ENCODE measurements at places on chromosomes 16 and 17.

- DNase-seq, result no peak
Measured at GRCh38 chr16:76335180-76335974, 58.2 kb downstream of the CNTNAP4 start.

DNA sequence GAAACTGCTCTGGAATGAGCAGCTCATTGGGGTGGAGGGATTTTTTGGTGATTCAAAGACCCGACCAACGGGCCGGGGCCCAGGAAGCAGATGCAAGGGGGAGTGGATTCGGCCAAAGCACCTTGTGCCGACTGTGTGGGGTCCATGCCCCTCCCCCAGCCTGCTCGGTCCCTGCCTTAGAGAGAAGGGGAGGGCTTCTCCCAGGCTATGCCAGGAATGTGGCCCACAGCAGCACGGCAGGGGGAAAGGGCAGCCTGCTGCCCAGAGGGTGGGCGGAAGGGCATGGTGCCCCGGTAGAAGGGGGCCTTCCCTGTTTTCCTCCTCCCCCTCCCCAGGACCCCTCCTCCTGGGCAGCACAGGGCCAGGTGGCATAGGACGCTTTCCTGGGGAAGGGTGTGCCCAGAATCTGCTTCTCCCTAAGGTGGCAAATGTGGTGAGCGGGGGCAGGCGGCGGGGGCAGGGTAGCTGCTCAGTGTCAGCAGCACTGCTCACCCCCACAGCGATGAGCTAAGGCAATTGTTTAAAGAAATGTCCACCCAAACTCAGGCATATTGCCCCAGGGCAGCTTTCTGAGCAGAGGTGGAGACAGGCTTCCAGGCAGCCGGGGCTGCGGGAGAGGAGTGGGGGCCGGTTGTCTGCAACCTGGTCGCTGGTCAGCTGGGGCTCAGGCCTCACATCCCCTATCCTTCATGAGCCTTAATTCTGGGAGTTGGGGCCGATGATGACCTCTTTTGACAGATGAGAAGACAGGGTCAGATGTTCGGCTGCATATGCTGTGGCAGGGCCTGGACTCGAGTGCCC is 33.9 kb upstream of the MLKL start:
- DNase-seq, result no peak

DNA sequence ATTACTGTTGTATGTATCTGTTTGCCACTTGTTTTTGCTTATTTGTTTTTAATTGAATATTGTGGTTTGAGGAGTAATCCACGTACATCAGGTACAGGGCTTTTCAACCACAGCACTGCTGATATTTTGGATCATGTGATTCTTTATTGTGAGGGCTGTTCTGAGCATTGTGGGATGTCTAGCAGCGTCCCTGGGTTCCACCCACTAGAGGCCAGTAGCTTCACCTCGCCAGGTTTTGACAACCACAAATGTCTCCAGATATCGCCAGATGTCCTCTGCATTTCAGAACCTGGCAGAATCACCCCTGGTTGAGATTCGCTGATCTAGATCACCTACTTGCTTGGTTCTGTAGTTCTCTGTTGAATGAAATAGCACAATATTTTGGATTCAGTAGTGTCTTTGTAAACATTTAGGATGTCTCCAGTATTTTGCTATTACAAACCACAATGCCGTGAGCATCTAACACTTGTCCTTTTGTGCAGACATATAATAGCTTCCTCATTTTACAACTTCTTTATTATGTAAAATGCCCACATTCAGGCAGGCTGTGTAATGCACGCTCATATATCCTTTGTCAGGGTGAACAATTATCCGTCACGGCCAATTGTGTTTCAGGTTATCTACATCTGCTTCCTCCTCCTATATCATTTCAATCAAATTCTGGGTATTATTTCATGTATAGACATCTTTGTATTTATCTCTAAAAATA is 380.3 kb downstream of the SNX29 start:
- no peak for DNase-seq

GRCh38 chr16:77763994-77764393 is 24.4 kb upstream of the VAT1L start:
- DNase-seq, result no peak

- no peak for DNase-seq
Measured at GRCh38 chr16:927406-927805, 43.4 kb downstream of the LMF1 start.

DNA sequence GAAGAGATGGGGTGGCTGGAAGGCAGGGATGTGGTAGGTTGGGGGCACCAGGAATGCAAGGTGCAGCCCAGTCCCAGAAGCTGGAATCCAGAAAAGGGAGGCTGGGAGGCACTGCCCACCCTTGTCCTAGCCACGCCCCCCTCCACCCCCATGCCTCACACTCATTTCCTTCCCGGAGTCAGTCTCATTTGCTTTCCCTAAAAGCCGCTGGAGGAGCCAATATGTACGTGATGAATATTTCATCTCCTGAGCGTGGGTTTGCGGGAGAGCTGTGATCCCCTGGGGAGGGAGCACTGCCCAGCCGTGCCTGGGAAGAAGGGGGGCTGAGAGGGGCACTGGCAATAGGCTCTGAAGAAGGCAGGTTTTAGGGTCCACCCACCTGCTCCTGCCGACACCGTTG is 124.5 kb upstream of the LHX1 start:
- no peak for DNase-seq

- no peak for DNase-seq
Measured at GRCh38 chr16:11384956-11385586, 39.8 kb downstream of the RMI2 start.

GRCh38 chr16:30559690-30560089 is 1.5 kb upstream of the ZNF764 start:
- DNase-seq, result no peak

DNA sequence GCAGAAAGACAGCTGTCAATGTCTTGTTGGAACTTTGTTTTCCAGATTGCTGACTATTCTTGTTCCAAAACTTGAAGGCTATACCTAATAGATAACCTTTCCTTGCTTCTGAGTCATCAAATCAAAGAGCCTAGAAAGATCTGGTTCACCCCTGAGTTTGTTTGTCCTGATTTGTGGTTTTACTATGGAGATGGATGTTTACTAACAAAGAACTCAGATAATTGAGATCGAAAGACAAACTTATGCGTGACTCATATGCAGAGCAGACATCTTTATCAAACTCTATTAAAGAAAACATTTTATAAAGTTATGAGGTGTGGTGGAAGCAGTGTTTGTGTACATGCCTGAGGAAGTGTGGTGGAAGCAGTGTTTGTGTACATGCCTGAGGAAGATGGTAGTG is 311.1 kb upstream of the TBX2 start:
- no peak for DNase-seq

All from NCI-H1694 treated with DMSO at 0.1 percent for 48 hours (cell line).